ENCODE measurements at places on chromosomes 5 and 9.

DNA sequence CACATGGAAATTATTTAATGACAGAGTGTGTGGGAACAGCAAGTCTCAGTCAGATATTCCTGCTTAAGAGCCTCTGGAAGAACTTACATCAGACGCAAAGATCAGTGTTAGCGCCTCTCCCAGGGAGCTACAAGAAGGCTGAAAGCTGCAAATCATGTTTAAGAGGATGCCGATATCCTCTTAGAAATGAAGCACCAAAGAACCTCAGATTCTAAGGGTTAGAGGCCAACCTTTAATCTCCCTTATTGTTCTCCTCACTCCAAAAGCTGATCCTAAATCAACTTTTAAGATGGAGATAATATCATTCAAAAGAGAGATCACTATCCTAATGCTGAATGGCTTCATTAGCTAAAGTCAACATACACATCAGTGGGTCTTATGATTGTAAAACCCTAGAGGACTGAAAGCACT, 160.6 kb downstream of the NFIB start:
- no peak for DNase-seq

DNA sequence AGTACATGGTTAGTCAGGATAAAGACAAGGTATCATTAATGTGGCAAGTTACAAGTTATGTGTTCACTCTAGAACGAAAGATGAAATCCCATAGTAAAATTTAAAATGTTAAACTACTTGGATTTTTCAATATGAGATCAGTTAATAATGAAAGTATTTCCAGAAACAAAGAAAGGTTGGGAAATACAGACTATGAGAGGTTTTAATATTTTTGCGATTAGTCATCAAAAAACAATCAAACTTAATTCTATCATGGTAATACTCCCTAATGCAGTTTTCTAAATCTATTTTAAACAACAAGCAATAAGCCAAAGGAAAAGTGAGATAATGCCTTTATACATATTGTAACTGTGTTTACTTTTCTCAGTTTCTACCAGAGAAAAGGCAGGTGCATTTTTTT, 10.6 kb downstream of the CDH12 start:
- no peak for DNase-seq

DNA sequence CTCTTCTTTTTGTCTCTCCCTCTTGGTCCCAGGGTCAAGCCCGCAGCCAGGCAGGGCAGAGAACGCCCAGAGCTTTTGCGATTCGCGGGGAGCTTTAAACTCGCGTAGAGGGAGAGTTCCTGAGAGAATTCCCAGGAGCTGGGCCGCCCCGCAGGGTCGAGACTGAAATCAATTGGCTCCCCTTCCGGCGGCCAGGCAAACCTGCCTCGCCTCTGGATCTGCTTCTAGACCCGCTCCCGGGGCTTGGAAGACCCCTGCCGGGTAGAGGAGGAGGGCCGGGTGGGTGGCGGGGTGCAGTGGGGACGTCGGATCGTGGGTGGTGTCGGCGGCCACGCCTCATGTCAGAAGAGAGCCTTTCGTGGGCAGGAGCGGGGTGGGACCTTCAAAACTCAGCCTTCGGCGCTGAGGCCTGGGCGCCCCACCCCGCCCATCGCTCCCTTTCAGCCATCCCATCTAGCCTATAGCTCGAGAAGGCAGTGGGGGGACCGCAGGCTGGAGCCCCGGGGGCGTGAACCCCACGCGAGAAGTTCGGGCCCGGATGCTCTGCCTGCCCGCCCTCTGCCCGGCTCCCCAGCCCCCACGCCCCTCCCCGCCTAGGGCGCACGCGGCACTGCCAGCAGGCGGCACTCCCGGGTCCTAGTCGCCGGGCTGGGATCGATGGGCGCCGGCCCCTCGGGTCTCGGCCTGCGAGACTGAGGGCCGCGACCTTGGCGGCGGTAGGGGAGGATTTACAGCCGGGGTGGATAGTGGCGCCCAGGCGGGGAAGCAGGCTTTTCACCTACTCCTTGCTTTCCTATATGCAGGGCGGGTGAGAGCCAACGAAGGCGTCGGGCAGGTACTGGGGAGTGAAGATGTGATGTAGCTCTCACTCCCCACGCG, 6.1 kb downstream of the PRDM6 start:
- no peak for DNase-seq

- DNase-seq: no peak
Measured at GRCh38 chr5:77083088-77083487, 4.0 kb downstream of the ZBED3 start.

GRCh38 chr5:34844106-34844505, 5.1 kb downstream of the TTC23L start:
- DNase-seq: no peak

DNA sequence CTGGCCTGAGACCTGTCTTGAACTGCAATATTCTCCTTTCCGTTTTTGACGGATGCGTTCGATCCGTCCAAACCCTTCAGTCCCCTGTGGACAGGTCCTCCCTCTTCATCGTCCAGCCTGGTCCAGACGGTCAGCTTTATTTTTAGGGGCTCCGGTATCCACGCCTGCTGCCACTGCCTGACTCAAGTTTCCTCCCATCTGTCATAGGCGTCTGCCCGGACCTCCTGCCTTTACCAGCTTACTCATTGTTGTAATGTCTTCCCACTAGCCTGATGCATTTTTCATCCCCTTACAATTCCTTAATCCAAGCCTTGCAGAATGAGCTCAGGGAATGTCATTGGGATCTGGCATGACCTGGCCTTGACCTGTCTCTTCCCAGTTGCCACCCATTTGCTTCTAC, 145.8 kb downstream of the TENT4A start:
- no peak for DNase-seq
